ENCODE measurements at places on chromosomes 4 and X.
A peak's percentile ranks its signal among the peaks of the same experiment; 100 is the strongest.

DNA sequence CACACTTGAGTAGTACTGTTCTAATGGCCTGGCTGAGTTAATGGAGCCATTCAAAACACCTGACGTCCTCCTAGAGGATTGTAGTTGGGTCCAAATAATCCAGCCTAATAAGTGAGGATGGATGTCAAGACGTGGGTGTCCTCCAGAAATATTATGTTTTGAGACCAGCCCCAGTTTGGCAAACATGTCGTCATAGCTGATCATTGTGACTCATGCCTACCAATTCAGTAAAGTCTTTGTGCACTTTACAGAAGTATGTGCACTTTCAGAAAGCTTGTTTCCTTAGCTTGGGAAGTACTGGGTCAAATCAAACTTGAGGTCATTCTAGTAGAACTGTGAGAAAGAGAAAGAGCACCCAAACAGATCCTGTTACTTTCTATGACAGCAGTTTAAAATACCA lies 37.6 kb upstream of the GLRA2 start:
- no peak for DNase-seq

DNA sequence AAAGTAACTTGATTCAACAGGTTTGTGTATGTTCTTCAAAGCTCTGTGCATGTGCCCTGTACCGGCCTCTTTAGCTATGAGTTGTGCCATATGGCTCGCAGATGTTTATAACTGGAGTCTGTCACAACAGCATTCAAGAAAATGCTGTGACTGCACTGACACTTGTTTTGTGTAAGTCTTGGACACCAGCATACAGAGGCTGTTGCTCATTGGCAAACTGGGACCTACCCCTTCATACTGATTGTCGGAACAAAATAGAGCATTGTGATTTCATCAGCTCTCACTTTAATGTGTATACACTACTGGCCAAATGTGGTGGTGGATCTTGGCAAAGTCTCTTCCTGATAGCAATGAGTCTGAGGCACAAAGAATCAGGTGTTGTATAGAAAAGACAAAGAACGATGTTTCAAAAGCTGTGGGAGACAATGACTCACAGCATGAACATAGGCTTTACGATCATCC lies 133.9 kb downstream of the EGF start:
- no peak for DNase-seq

- no peak for DNase-seq
Measured at GRCh38 chrX:20015422-20015821, 24.6 kb upstream of the BCLAF3 start.

- no peak for DNase-seq
Measured at GRCh38 chrX:116246261-116246660, 75.7 kb downstream of the AGTR2 start.

DNA sequence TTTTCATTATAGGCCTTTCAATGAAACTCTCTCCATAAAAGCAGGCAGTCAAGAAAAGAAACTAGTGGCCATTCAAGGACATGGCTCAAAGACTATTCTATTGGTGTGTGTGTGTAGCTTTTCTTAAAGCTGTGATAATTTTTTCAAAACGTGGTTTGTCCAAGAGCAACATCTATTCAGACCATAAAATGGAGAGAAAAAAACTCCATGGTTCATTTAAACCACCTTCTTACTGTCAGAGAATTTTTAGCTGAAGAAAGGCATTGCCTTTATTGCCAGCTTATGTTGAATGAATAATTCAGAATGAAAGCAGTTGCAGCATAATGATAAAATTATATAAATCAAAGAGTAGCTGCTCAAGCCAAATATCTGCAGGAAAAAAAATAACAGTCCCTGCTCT lies 325.5 kb downstream of the PCDH18 start:
- DNase-seq = no peak

- no peak for DNase-seq
Measured at GRCh38 chr4:25223802-25224375, 9.9 kb upstream of the PI4K2B start.

DNA sequence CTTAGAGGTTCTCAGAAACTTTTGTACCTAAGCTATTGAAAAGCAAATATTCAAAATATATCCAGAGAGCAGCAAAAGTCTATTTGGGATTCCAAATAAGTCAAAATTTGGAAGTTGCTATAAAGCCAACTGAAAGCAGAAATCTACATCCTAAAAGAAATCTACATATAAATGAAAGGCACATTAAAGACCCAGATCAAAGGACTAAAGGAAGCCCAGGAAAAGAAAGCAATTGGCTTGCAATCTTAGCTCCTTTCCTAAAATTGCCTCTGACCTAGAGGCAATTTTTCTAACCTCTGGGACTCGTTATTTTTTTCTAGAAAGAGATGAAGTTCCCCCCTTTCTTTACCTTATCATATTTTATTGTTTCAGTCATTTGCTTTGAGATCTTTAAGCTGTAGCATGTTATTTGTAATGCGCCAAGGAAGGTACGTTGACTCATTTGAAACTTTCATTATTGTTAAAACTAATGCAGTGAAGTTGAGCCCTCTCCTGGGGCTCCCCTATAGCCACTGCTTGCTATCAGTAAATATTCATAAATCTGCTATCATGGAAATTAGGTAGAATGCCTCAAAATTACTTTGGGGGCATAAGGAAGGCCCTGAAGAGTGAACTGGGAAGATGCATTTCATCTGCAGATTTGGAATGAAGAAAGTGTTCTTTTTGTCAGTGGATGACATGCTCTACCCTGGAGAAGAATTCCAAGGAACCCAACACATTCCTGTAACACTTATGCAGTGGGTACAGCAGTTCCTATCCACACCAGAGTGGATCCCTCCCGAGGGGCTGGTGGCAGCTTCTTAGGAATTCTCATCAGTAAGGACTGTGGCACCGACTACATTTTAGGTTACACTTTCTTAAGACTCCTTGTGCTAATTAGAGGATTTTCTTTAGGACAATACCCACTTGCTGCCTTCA lies 177.8 kb upstream of the IGFBP7 start:
- no peak for DNase-seq

DNA sequence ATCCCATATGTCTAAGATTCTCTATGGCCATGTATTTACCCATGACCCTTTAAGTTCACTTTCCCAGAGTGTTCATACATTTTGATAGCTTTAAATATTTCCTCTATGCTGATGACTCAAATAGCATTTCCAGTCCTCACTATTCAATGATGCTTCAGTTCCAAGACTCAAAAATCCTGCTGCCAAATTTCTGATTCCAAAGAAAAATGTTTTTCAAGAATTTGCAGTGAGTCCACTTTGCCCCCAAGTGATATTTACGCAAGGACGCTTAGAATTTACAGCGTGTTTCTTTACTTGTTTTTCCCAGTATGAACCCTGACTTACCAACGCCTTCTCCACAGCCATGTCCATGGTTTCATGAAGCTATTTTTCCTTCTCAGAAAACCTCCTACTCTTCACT lies 127.9 kb upstream of the PCDH18 start:
- DNase-seq = no peak

GRCh38 chr4:161990721-161991120 lies 173.1 kb downstream of the FSTL5 start:
- no peak for DNase-seq

DNA sequence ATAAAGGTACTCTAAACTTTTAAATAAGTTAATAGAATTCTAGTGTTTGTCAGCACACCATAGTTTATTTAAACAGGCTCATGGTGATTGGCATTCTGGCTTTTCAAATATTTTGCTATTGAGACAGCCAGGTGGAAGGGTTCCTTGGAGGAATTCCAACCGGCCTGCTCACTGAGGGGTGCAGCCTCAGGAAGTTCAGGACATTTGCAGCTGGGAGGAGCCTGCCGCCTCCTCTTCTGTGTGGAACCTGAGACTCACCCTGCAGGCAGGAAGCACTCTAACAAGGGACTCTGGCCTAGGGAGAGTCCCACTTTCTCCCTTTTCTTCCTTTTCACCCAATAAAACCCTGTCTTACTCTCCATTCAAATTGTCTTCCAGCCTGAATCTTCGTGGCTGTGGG lies 1328.0 kb downstream of the FSTL5 start:
- no peak for DNase-seq

DNA sequence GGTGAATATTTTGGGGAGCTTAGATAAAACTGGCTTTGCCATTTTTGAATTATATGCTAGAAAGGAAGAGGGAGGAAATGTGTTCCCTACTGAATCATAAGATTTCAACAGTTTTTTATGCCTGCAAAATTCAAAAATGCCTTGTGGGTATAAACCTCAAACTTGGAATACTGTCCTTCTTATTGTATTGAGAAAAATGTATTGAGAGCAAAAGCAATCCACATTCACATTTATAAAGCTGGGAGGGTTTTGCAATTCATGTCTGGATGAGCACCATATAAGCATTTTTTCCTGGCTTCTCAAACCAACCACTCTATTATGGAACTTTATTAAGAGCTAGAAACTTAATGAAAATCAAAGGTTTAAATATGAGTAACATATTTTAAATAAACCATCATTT lies 289.8 kb downstream of the PCDH7 start:
- DNase-seq = no peak

DNA sequence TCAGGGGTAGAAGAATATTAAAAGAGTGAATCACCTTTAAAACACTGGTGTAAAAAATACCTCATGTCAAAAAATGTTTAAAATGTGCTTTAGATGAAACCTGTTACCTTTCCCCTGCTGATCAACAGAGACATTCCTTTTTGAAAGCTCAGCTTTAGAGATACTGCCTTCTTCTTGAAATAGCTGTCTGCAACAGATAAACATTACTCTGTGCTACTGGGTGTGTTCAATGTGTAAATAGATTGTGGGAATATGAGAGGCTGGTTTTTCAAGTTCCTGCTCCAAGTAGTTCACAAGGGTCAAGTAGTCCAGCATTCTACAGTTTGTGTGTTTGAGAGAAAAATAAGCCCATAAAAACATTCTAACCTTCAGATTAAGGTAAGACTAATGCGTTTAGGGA lies at the start of gene SYTL5:
TSS of gene SYTL5 (plus strand) at position 263 of the 400 bp plus-strand sequence. CDS start 27,337 bp downstream, outside the sequence.
- DNase-seq = no peak

GRCh38 chr4:40289366-40290188 lies 45.6 kb upstream of the CHRNA9 start:
- no peak for DNase-seq

DNA sequence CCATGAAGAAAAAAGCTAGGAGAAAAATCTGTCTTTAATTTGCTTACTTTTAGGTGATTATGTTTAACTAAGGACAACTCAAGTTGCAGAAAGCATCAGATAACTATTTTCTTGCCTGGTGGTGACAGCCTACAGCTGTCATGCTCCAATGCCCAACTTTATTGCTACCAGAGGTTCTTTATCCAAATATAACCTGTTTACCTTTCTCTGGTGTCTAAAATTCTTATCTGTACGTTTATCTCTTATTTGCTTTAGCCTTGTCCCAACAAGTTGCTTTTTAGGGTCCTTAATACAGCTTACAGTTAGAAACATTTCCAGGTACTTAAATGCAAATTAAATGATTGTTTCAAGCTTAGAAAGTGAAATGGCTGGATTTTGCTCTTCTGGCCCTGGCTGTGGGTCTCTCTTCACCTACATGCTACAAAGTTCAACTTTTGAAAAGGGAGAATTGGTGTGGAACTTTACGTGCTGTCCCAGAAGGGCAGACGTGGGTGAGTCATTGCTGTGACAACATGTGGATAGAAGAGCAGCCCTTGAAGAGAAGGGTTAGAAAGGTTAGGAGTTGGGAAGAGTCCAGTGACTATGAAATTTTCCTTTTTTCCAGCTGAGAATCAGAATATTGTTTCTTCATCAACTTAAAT lies 60.7 kb downstream of the HPGD start:
- DNase-seq = peak; percentile 12

GRCh38 chr4:138677212-138677611 lies 338.4 kb upstream of the NOCT start:
- no peak for DNase-seq

- no peak for DNase-seq
Measured at GRCh38 chr4:72969976-72970375, 99.5 kb downstream of the COX18 start.

Measured in left colon (tissue), 2 donors.